Erythroblast (primary cell): ENCODE measurements at places on chromosomes 12 and 14.

GRCh38 chr12:104257913-104258472, 42.4 kb downstream of the TXNRD1 start:
- DNase-seq: no peak

- no peak for DNase-seq
Measured at GRCh38 chr12:117521867-117522266, 160.4 kb upstream of the NOS1 start.

GRCh38 chr12:115922952-115923564, 354.4 kb downstream of the MED13L start:
- DNase-seq: peak; percentile 25

GRCh38 chr12:122544537-122544936, 17.5 kb downstream of the KNTC1 start:
- no peak for DNase-seq

DNA sequence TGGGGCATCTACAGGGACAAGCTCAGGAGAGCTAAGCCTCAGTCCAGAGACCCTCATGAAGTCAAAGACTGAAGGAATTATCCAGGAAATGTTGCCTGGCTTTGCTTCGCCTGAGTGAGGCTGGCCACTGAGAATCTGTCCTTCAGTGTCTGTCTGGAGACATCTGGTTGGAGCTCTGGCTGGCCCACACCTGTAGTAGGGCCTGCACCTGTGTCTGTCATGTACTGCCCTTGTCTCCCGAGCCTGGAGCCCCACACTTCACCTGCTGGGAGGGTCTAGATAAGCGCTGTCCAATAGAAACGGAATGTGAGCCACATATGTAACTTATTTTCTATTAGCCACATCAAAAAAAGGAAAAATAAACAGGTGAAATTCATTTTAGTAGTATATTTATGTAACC, 9.9 kb upstream of the HDAC7 start:
- DNase-seq: no peak

DNA sequence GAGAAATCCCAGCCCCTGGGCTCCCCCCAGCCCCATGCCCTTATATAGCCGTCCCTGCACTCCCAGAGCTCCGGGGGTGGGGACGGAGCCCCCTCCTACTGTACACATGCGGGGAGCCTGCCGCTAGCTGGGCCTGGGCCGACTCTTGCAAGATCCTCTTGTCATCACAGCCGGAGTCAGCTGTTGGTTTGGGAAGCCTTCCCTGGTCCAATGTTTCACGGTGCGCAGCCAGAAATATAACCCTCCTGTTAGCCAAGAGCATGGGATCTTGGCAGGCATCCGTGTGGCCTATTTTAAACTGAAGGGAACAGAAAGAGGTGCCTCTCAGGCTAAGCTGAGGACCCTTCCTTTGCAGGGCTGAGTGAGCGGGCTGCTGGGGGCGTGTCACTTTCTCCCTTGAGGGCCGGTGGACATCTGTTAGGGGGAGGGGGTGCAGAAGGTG, 175.3 kb downstream of the TSPAN9 start:
- no peak for DNase-seq

- DNase-seq: no peak
Measured at GRCh38 chr14:86532219-86532618, 1002.3 kb downstream of the FLRT2 start.

DNA sequence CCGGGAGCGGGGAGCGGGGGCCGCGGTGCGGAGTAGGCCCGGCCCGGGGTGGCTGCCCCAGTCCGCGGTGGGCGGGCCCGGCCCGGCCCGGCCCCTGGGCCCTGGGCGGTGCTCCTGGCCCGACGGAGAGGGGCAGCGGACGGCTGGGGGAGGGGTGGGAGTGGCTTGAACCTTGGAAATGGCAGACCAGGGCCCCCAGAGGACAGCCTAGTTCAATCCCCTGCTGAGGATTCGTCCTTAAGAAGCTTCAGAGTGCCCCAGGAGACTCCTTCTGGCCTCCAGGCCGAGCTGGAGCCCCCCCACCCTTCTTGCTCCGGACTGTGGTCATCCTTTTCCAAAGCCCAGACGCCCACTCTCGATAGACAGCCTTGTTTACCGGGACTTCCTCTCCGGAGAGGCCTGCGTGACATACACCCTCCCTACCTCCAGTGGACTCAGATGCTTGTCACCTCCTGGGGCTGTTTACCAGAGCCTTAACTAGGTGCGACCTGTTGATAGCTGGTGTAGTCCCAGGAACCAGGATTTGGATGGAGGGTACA, 458 bp downstream of the KHNYN start:
- peak; percentile 89 for DNase-seq

GRCh38 chr12:106760184-106760531, 14.3 kb upstream of the RIC8B start:
- DNase-seq: no peak

DNA sequence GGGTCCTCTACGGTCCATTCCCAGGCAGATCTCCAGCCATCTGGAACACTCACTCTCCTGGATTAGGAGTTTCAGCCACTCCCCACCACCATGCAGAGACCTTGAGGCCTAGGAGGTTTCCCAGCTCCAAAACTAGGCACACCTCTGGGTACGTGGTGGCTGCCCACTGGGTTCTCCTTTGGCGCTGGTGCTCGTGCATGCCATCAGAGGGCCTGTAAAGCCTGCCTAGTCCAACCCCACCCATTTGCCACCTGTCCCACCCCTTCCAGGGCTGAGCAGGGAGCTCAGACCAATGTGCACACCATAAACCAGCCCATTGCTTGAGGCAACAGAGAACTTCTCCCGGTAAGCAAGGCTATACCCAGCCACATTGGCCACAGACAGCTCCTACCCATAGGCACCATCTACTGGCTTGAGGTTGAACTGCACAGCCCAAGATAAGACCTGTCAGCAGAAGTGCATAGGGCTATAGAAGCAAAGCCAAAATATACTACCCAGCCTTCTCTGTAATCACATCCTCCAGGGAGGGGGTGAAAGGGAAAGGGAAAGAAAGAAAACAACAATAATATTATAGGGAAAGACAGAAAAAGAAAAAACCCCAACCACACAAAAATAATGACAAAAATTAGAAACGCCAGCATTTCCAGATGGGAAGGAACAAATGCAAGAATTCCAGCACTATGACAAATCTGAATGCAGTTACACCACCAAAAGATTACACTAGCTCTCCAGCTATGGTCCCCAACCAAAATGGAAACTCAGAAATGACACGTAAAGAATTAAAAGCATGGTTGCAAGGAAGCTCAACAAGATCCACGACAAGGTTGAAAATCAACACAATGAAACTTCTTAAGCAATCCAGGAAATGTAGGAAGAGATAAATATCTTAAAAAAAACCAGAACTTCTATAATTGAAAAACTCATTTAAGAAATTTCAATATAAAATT, 111.9 kb upstream of the CCDC175 start:
- peak; percentile 51 for DNase-seq

GRCh38 chr14:77622366-77622961, 6.0 kb upstream of the SPTLC2 start:
- no peak for DNase-seq

GRCh38 chr12:26499979-26500640, 304.7 kb downstream of the SSPN start:
- DNase-seq: no peak

DNA sequence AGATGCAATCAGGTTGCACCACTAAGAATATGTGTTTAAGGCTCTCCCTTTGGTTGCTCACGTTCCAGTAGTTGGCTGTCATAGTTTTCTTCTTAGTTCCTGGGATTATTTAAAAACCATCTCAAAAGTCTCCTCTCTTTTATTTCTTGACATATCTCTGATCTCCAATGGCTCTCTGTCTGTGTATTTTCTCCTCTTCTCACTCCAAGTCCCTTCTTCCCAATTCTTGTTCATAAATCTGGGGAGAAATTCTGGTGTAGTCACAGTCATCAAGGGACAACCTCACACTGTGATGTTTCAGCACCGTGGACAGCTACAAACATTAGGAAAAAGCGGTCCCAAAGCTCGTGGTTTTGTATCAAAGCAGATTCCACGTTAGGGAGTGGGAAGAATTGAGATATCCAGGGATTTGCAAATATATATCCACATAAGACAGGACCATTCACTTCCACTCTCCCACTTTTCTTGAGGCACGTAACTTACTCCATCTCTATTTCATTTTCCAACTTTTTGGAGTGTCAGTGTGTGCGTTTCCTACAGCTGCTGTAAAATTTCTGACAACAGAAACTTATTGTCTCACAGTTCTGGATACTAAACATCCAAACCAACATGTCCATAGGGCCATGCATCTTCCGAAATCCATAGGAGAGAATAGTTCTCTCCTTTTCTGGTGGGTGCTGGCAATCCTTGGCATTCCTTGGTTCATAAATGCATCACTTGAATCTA, 80.6 kb upstream of the TMEM233 start:
- peak; percentile 18 for DNase-seq

DNA sequence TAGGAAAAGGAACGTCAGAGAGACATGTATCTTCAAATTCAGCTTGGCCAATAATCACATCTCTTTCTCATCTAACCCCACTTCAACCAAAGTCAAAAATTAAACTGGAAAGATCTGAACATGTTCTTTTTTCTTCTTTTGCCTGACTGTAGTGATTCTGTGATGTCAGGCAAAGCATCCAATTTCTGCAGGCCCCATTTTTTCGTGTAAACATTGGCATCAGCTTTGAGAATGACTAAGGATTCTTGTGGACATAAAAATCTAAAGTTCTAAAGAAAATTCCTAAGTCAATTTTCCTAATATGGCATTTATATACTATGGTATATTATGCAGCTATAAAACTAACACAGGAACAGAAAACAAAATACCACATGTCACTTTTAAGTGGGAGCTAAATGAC, 89.1 kb downstream of the STXBP6 start:
- DNase-seq: no peak

GRCh38 chr14:69317102-69317755, 57.3 kb downstream of the GALNT16 start:
- no peak for DNase-seq

GRCh38 chr12:15928870-15929571, 17.9 kb downstream of the DERA start:
- no peak for DNase-seq

GRCh38 chr12:132605892-132606291, 4.5 kb downstream of the LRCOL1 start:
- DNase-seq: no peak

DNA sequence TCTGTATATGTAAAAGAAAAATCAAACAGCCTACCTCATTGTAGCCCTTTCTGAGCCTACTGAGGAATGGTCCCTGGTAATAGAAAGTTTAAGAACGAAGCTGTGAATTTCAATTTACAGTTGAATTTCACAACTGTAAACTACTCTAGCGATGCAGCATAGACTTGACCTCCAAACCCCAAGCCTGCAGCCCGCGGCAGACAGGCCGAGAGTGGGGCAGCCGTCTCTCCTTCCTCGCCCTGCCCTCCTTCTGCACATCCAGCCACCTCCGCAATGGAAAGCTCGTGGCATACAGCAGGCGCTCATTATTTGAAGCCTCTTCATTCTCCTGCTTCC, 15.3 kb downstream of the RNASE2 start:
- DNase-seq: no peak

DNA sequence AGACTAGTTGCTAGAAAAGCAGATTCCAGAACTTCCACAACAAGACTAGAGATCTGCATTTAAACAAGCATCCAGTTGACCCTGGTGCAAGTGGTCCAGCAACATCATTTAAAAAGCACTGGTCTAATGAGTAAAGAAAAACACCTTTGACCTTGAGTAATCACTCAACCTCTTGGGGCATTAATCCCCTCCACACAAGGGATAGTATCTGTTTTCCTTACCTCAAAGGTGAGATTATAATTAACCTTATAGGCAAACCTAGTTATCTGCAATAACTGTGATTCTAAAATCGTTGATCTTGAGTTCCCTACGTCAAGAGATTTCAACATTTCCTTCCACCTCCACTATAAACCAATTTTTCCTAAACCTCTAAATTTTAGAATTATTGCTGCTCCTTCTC, 1.1 kb downstream of the KDM5A start:
- DNase-seq: no peak

GRCh38 chr14:61671082-61671481, 24.2 kb upstream of the HIF1A start:
- DNase-seq: no peak

DNA sequence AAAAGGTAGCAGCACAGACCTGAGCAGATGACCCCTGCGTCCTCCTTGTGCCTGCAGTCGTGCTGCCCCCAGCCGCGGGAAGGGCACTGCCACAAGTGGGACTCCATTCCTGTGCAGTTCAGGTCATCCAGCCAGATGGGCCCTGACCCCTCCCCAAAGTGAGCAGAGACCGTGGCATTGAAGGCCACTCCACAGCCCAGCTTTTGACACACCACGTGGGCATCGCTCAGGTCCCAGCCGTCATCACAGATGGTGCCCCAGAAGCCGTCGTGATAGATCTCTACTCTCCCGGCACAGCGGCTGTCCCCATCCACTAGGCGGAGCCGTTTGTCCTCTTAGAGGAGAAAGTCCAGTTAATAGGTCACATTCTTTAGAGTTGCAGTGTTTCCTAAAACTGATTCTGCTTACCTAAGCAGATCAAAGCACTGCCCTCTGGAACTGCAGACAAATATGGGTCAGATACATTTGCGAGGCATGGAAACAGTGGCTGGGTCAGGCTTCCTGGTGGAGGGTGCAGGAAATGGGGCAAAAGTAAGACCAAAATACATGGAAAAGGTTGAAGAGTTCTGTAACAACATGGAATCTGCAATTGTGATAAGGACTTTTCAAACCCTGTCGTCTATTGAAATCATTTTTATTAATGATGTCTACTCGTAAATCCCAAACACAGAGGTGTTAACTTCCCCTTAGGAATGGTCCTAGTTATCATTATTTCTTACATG, 69.4 kb downstream of the CD163L1 start:
- DNase-seq: peak; percentile 62

GRCh38 chr12:66627988-66628317, 50.9 kb downstream of the GRIP1 start:
- DNase-seq: no peak

- no peak for DNase-seq
Measured at GRCh38 chr14:90740081-90740480, 76.1 kb downstream of the TTC7B start.

DNA sequence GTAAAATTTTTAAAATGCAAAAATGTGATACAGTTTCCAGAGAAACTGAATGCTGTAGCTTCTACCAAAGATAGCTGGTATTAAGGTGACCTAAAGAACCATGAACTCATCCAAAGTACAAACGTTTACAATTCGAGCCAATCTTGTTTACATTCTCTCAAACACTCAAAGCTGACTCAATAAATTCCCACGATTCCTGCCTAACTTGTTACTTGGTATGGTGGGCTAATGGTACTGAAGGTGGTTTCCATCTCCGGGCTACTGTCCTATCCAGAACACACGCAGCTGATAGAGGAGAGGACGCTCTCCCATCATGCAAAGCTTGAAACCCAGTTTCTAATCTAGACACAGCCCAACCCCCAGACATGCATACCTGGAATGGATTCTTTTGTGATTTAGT, 31.5 kb downstream of the RAD9B start:
- no peak for DNase-seq

DNA sequence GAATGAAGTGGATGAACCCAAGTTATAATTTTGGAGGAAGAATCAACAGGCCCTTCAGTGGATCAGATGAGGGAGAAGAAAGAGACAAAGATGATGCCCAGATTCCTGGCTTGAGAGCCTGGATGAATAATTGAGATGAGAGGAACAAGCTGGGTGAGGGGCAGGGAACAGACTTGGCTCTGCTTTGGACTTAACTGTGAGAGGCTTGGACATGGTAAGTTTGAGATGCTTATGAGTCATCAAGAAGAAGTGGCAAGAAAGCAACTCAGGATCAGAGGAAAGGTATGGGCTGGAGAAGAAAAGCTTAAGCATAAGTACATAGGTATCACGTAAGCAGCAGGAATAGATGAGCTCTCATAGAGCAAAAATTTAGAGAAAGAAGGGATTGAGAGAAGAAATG, 55.3 kb downstream of the FIGNL2 start:
- DNase-seq: no peak
